ENCODE measurements at places on chromosomes 2 and 18. TPM values are rescaled to one million over a fixed set of nuclear protein-coding genes. Genes with fewer than 3 reads are reported as not detected.
A peak's percentile ranks its signal among the peaks of the same experiment; 100 is the strongest.

Gene GPR39
- not detected for total RNA-seq

DNA sequence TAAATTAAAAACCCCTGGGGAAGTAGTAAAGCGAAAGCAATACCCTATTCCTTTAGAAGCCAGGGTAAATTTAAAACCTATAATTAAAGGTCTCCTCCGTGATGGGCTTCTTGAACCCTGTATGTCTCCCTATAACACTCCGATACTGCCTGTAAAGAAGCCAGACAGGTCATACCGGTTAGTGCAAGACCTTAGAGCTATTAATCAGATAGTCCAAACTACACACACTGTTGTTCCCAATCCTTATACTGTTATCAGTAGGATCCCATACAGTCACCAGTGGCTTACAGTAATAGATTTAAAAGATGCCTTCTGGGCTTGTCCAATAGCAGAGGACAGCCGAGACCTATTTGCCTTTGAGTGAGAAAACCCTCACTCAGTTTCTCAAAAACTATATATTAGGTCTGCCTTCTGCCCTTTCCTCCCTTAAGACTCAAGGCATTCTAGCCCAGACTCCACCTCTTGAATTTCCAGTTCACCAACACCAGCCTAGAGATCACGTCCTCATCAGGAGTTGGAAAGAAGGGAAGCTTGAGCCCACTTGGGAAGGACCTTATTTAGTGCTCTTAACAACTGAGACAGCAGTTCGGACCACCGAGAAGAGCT lies 12.4 kb upstream of the SAP130 start:
- peaks cover 5% of the 10 kb centered on the region for H3K36me3 ChIP-seq
- no peaks in the 10 kb centered on the region for H3K4me1 ChIP-seq
- no peak overlapping the region for H3K27ac ChIP-seq
- peaks cover 8% of the 10 kb centered on the region for H3K27me3 ChIP-seq
- DNase-seq = no peak

- DNase-seq = no peak
- no peaks in the 10 kb centered on the region for H3K36me3 ChIP-seq
- H3K4me3 ChIP-seq = no peak overlapping the region
- H3K27ac ChIP-seq = no peak overlapping the region
- peaks cover 36% of the 10 kb centered on the region for H3K27me3 ChIP-seq
Observed at GRCh38 chr2:237857791-237858190, 1.6 kb upstream of the RAMP1 start.

DNA sequence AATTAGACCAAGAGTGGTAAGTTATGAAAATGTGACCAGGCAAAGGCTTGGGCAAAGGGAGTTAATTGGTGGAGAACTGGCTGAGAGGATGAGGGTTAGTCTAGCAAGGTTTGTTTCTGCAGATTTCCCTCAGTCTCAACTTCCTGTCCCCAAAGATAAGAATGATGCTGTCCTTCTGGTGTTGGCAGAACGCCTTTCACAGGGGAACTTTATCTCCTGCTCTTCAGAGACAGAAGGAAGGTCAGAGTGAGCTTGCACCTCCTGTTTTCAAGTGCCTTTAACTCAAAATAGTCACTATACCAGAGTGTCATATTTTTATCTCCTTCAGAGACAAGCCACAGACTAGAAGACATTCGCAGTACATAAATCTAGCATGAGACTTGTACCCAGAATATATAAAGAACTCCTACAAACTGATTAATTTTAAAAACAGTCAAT lies 95.7 kb downstream of the TEX51 start:
- no peak for DNase-seq
- H3K4me3 ChIP-seq = no peak overlapping the region
- no peak overlapping the region for H3K27ac ChIP-seq

GRCh38 chr2:101151859-101152271 lies 683 bp upstream of the TBC1D8 start:
- no peak overlapping the region for H3K27ac ChIP-seq
- DNase-seq = peak; percentile 11
- H3K36me3 ChIP-seq = no peaks in the 10 kb centered on the region
- peaks cover 27% of the 10 kb centered on the region for H3K27me3 ChIP-seq
- peaks cover 14% of the 10 kb centered on the region for H3K4me1 ChIP-seq

DNA sequence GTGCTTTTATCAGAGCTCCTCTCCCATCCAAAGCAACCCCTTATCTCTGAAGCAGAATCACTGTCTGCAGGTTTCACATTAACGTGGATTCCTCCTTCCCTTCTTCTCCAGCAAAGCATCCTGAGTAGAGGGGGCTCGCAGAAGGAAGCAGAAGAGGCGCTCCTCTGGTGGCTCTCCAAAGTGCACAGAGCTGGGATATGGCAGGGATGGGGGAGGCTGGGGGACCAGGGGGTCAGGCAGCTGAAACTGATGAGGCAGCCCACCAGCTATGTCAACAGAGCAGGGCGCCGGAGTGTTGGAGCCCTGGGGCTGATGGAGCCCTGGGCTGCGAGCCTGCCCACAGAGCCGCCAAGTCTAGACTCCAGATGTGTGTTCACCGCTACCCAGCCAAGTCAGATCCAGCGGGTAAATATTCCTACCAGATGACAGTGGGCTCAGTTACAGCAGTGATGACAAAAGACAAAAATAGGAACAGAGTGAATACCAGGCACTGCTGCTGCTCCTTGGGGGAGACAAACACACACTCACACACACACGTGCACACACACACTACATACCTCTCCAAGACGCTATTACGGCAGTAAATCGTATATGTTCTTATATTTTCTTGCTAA lies 678.3 kb upstream of the ID2 start:
- H3K4me1 ChIP-seq = peaks cover 7% of the 10 kb centered on the region
- no peak for DNase-seq
- no peak overlapping the region for H3K4me3 ChIP-seq
- H3K36me3 ChIP-seq = no peaks in the 10 kb centered on the region

DNA sequence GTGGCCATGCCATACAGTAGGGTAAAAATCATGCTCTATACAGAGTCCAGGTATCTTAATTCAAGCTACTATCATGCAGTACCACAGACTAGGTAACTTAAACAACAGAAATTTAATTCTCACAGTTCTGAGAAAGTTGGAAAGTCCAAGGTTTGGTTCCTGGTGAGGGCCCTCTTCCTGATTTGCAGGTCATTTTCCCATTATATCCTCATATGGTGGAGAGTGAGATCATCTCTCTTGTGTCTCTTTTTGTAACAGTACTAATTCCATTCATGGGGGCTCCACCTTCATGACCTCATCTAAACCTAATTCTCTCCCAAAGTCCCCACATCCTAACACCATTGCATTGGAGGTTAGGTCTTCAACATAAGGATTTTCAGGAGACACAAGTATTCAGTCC lies 335.0 kb upstream of the ACVR2A start:
- H3K4me1 ChIP-seq = no peaks in the 10 kb centered on the region
- no peak for DNase-seq
- no peaks in the 10 kb centered on the region for H3K36me3 ChIP-seq
- H3K27ac ChIP-seq = no peak overlapping the region

GRCh38 chr18:56461151-56461550 lies 177.2 kb downstream of the TXNL1 start:
- H3K4me1 ChIP-seq = no peaks in the 10 kb centered on the region
- no peaks in the 10 kb centered on the region for H3K36me3 ChIP-seq
- H3K27me3 ChIP-seq = peaks cover 8% of the 10 kb centered on the region
- DNase-seq = no peak

DNA sequence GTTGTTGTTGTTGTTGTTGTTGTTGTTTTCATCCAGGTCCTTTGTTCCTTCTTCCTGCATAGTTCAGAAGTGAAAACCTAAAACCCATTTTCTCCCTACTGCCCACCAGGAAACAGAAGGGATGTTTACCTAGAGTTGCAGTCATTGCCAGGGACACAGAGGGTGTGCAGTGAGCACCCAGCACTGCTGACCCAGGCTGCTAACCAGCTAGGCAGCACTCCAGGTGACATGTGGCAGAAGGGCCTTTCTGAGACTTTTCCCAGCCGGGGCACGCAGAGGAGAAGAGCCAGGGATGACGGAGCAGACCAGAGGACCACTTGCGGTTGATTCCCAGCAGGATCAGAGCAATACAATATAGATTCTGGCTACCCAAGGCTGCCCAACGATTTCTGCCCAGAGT lies 286.3 kb downstream of the BCL11A start:
- no peak overlapping the region for H3K4me3 ChIP-seq
- DNase-seq = no peak
- H3K27me3 ChIP-seq = no peaks in the 10 kb centered on the region
- no peaks in the 10 kb centered on the region for H3K4me1 ChIP-seq
- no peak overlapping the region for H3K27ac ChIP-seq

GRCh38 chr2:148594216-148594615 lies 50.3 kb upstream of the EPC2 start:
- H3K4me1 ChIP-seq = no peaks in the 10 kb centered on the region
- H3K36me3 ChIP-seq = no peaks in the 10 kb centered on the region
- H3K27me3 ChIP-seq = no peaks in the 10 kb centered on the region
- H3K27ac ChIP-seq = no peak overlapping the region
- no peak for DNase-seq

Data from activated CD8-positive, alpha-beta T cell treated with anti-CD3 and anti-CD28 coated beads for 36 hours (primary cell).